ENCODE measurements at places on chromosomes 5 and 9. TPM values are rescaled to one million over a fixed set of nuclear protein-coding genes. Genes with fewer than 3 reads are reported as not detected.

Gene UBLCP1
- total RNA-seq: 5.9 TPM

Gene TPPP
- total RNA-seq: 4.1 TPM

Gene CARTPT
- not detected for total RNA-seq

Gene CCDC112
- 0.58 TPM for total RNA-seq

Gene FAM219A
- total RNA-seq: 5.9 TPM

Gene IL5
- not detected for total RNA-seq

Gene OGN
- total RNA-seq: not detected

Gene ELOVL7
- total RNA-seq: 0.60 TPM
